ENCODE measurements at places on chromosomes 6 and 20.
A peak's percentile ranks its signal among the peaks of the same experiment; 100 is the strongest.

DNA sequence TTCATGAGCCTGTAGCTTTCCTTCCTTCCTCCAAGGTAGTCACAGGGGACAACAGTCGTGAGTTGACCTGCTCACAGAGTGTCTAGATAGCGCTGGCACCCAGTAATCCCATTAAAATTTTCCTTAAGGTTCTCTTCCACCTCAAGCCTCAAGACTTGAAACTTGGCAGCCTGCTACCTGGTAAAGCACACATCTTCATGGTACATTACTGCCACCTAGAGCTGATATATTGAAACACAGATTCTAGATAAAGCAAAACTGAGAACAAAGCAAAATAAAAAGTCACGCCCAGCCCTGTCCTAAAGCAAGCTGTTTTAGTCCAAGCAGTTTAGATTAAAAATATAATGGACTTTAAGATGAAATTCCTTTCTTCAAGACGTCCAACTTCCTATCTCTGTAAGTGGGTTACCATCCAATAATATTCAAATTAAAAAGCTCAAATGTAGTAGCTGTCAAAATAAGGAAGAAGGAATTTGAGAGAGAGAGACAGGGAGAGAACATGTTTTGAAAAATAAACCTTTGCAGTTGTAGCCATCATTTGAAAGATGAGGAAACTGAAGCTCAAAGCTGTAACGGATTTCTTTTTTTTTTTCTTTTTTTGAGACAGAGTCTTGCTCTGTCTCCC, 50.7 kb upstream of the CD83 start:
- no peak for DNase-seq

GRCh38 chr20:51939259-51939585, 136.9 kb upstream of the SALL4 start:
- no peak for DNase-seq

GRCh38 chr20:34163307-34163706, 51.3 kb upstream of the EIF2S2 start:
- no peak for DNase-seq

GRCh38 chr20:36036688-36037087, 68.3 kb downstream of the CNBD2 start:
- DNase-seq, result no peak

- no peak for DNase-seq
Observed at GRCh38 chr6:160368670-160369069, 20.5 kb downstream of the SLC22A3 start.

- DNase-seq, result no peak
Observed at GRCh38 chr20:38229376-38230252, 30.9 kb downstream of the KIAA1755 start.

- no peak for DNase-seq
Observed at GRCh38 chr20:44074252-44075151, 112.5 kb downstream of the JPH2 start.

- DNase-seq, result no peak
Observed at GRCh38 chr20:13432126-13432525, 206.6 kb downstream of the TASP1 start.

GRCh38 chr20:20635006-20635405, 77.4 kb downstream of the RALGAPA2 start:
- DNase-seq, result no peak

- DNase-seq, result no peak
Observed at GRCh38 chr6:77774457-77774856, 121.6 kb downstream of the MEI4 start.

GRCh38 chr6:53484476-53485280, 60.2 kb downstream of the GCLC start:
- DNase-seq, result peak; percentile 60

DNA sequence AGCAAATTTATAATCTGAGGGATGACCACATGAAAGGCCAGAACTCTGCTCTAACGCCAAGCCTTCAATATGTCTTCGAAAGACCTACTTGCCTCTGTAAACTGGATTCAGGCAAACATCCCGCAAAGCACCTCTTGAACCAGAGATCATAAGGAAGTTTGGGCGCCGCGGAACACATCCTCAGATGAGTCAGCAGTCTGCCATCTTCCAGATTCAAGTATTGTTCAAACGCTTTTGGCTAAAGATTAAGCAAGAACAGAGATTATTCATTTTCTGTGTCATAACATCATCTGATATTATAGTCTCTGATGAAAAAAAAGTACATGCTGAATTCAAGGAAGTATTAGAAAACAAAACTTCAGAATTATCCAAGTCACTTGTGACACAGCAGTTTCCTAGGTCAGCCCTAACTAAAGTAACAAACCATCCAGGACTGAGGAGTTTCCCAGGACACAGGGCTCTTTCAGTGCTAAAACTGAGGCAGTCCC, 20.8 kb downstream of the TBC1D7 start:
- DNase-seq, result no peak

DNA sequence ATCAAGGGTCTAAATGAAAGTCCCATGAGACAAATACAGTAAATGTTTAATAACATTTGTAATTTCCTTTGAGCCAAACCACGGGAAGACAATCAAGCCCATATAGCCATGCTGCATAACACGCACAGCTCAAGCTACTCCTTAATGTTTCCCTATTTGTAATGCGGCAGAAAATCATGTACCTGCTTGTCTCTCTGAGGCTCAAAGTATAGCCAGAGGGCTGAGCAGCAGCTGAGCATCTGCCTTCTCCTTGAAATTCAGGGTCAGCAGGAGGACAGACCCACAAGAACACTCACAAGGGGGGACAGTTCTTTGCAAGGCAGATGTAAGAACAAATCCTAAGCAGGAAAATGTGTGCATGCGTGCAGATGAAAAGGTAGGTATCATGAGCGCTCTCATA, 45.8 kb upstream of the JARID2 start:
- no peak for DNase-seq

DNA sequence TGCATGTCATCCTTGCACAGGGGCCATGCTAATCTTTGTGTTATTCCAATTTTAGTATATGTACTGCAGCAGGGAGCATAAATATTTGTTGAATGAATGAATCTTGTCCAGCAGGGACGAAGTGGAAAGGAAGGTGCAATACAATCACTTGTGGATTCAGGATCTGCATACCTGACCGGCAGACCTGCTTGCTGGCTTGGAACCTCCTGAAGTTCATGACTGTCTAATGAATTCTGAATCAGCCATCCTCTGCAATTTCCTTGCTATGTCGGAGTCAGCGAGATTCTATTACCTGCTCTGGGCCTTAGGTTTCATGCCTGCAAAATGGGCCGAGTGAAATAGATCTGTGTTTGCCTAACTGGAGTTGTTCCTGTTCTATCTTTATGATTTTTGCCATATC, 17.4 kb upstream of the NCOA3 start:
- DNase-seq, result no peak

- DNase-seq, result no peak
Observed at GRCh38 chr6:140537211-140537610, 1162.8 kb upstream of the CITED2 start.

DNA sequence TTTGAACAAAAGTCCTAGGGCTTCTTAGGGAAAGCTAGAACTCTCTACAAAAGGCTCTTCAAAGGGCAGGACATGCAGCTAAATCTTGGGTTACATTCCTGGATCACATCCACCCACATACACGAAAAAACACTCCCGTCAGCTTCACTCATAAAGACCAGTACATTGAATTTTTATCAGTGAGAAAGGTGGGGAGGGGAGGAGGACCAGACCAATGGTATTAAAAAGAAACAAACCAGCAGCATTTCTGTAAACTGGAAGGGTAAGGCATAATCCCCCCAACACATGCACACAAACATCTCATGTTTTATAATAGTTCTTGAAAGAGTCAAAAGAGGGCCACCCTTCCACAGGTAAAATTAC, 31.6 kb downstream of the MYLK4 start:
- DNase-seq, result no peak

DNA sequence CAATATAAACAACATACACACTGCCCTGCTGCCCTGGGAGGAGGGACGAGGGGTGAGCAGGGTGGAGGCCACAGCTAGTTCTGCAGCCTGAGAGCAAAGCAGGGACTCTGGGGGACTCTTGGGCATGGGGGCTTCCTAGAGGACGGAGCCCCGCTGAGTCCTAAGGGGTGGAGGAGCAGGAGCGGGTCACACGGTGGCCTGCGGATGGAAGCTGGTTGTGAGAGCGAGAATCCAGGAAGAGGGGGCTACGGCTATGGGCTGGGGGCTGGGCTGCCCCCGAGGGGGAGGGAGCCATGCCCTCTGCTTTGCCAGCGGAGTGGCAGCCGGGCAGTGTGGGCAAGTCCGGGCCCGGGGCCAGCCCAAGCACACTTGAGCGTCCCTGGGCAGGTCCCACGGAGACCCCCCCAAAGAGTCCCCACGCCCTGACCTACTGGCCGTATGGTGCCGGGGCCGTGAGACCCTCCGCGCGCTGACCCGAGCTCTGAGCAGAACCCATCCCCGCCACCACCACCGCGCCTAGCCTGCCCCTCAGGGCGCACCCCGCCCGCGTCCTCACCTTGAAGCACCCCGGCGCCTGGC, 369 bp downstream of the ADAM33 start:
- DNase-seq, result no peak

GRCh38 chr20:59375541-59375940, 75.1 kb downstream of the EDN3 start:
- DNase-seq, result no peak

- DNase-seq, result no peak
Observed at GRCh38 chr6:154276810-154277628, 79.6 kb downstream of the IPCEF1 start.

GRCh38 chr6:3789896-3790558, 38.5 kb upstream of the PXDC1 start:
- DNase-seq, result no peak

- no peak for DNase-seq
Observed at GRCh38 chr6:17418281-17419188, 25.1 kb downstream of the CAP2 start.

DNA sequence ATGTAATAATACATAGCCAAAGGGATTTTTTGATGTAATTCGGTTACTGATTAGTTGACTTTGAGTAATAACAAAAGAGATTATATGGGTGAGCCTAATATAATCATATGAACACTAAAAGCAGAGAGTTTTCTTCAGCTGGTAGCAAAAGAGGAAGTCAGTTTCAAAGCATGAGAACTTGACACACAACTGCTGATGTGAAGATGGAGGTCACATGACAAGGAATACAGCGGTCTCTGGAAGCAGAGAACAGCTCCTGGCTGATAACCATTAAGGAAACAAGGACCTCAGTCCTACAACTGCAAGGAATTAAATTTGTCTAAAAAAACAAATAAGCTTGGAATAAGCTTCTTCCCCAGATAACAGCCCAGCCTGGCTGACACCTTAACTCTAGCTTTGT, 154.5 kb upstream of the PRND start:
- no peak for DNase-seq

DNA sequence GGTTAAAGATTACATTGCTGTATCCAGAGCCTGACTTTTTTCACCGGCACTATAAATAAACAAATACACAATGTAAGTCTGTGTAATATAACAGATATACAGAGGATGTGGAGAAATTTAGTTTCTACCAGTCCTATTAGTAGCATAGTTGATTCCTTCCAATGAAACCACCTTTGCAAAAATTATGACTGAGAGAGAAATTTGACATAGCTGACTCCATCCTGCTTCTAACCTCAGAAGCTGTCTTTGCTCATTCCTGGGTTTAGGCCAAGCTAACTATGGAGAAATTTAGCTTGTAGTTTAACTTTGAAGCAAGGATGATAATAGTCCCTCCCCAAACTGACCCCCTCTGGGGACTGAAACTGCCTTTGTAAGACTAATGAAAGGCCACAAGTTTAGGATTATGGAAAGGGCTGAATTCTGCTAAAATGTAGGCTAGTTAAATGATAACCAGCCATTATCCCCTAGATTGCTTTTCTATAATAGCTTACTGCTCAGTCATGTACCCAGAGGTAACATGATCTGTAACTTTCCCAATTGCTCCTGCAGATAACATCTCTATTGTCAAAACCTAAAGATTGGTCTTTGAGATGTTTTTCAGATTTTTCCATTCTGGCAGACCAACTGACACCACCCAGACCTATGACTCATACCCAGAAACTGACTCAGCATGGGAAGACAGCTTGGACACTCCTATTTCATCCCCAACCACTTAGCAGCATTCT, 172.8 kb upstream of the ARG1 start:
- DNase-seq, result peak; percentile 7

DNA sequence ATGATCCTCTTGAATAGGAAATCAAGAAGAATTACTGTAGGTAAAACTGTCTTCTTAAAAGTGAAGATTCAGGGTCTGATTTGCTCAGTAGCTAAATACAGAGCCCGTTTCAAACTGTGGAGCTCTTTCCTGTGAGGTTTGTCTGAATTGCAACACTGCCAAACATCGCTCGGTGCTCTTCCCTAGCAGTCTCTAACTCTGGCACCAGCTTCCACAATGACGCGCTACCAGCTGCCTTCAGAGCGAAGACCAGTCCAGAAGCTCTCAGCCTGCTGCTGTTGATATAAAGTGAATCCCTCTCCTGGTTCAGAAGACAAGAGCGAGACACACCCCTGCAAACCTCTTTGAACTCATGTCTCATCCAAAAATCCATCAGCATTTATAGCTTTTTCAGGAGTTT, 447.0 kb downstream of the LMBRD1 start:
- no peak for DNase-seq

DNA sequence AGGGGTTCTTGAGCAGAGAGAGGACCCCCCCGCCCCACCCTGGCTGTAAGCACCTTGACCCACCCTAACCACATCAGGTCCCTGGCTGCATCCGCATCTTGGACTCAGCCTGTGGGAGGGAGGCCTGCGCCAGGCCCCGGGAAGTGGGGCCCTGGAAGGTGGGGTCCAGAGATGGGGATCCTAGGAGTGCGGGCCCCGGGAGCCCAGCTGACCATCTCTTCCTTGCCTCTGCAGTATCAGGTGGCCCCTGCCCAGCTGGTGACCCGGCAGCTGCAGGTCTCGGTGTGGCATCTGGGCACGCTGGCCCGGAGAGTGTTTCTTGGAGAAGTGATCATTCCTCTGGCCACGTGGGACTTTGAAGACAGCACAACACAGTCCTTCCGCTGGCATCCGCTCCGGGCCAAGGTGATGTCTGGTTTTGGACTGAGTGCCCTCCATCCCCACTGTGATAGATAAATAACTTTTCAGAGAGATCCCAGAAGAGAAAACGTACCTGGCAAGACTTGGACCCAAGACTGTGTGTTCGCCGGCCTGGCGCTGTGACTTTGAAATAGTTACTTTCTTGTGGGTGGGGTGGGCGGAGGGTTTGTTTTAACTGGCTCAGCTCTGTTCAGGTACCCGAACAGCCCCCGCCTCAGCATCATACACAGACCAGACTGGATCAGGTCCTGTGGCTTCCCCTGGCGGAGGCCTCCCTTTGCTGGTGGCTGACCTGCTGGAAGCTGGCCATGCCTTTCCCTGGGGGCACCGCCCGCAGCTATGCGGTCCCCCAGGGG, 62.0 kb downstream of the EZR start:
- no peak for DNase-seq

DNA sequence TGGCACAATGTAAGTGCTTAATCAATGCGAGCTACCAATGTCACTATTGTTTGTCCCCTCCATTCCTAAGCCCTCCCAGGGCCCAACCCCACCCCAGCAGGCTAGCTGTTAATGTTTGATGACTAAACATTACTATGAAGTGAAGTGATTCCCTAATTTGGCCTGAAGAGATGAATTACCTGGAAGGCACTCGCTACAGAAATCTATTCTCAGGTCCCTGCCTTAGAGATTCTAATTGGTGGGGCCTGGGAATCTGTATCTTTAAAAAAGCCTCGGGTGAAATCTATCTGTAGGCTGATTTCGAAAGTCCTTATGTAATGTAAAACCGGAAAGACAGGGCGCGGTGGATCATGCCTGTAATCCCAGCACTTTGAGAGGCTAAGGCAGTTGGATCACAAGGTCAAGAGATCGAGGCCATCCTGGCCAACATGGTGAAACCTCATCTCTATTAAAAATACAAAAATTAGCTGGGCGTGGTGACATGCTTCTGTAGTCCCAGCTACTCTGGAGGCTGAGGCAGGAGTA, 16.9 kb upstream of the SNAI1 start:
- no peak for DNase-seq

GRCh38 chr6:39197521-39197920, 31.8 kb downstream of the KCNK5 start:
- no peak for DNase-seq
